ENCODE measurements at places on chromosomes 11 and 22.

DNA sequence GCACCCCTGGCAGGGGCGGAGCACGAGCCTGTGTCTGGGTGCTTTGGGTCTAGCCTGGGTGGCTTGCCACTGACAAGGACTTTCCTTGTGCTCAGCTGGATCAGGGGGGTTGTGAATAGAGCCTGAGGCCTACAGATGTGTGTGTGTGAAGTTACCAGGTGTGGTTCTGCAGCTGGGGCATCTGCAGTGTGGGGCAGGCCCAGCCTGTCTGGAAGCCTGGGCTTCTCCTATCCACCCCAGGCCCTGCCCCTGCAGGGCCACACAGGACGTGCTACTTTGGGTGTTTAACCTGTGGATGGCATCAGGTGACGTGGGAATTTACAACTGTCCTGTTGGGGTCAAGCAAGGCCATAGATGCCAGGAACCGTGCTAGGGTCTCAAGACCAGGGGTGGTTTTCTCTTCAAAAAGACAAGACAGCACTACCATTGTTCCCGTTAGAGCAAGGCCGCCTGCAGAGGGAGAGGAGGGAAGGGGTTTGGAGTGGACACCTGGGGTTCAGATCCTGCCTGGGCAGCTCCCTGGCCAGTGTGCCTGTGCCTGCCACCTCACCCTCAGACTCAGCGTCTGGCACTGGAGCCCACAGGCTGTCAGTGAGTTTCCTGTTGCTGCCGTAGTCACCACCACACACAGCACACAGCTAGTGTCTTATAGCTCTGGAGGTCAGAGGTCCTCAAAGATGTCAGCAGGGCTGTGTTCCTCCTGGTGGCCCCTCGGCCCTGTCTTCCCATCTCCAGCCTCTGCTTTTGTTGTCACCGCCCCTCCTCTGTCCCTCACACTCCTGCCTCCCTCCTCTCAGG lies 31.6 kb downstream of the CTTN start:
- no peak for DNase-seq

DNA sequence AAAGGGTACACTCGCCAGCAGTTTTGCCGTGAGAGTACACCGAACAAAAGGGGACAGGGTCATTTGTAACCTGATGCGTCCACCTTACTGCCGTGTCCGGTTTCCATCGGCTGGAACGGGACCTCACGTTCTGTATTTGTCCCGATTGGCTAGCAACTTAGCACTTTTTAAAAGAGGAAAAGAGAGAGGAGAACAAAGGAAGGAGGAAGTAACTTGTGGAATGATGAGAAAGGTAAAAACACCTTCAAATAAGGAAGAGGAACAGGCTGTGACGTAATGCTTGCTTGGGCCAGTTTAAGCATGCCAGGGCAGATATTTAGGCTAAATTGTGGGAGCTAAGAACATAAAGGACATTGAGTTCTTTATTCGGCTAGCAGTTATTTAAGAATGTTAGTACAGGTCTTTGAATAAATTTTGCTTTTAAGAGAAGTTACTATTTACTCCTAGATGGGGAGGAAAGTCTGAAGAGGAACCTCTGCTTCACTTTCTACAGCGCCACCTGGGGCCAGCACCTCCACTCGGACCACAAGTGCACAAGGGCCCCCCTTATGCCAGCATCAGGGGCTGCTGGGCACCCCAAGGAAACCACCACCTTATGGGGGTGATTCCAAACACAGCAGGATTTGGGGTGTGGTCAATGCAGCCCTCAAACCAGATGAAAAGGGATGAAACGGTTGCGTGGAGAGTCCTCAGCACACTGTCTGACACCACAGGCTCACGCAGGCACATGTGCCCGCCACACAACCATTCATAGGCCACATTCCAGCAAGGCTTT lies 5.8 kb downstream of the ARSA start:
- peak; percentile 46 for DNase-seq

GRCh38 chr11:78823588-78823987 lies 248.9 kb upstream of the NARS2 start:
- no peak for DNase-seq

GRCh38 chr22:33577862-33578411 lies 342.3 kb downstream of the LARGE1 start:
- peak; percentile 38 for DNase-seq

- DNase-seq, result no peak
These were observed 39.1 kb downstream of the SLC35F2 start for GRCh38 chr11:107819361-107820014.

DNA sequence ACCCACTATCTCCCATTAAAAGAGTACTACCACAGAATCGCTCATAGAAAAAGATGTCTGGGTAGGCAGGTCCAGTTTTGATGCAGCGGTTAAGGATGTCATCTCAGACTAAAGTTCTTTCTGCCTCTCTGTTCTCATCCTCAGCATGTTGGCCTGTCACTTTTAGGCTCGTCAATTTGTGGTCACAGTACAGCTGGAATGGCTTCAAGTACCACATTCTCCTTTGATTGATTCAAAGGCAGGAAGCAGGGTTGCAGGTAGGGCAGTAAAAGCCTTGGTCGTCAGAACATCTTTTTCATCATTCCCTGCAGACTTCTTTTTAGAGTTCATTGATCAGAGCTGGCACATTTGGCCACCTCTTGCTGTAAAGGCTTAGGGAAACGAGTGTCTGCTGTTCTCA lies 28.7 kb downstream of the SDHD start:
- no peak for DNase-seq

DNA sequence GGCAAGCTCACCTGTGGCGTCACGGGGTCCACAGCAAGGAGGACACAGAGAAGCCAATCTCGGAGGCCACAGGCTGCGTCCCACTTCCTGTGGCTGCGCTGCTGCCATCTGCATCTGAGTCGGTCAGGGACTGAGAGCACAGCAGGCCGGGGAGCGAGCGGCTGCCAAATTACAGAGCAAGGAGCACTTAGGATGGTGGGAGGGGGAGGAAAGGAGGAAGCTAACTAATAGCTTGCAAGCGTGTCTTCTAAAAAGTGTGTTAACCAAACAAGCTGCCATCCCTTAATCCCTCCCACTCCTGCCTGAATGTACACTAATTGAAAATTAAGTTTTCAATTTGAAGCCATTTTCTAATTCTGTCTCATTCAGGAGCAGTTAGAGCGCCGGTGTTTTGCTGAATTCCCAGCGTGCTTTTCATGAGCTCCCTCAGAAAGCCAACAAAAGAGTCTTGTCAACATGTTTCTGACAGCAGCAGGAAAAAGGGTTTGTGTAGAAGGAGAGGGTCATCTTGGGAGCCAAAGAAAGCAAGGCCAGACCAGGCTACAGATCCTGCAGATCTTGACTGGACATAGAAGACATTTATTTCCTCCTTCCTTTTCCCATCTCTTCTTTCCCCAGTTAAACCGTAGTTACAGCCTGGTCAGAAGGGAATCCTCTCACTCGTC lies 42.4 kb upstream of the API5 start:
- DNase-seq, result no peak

DNA sequence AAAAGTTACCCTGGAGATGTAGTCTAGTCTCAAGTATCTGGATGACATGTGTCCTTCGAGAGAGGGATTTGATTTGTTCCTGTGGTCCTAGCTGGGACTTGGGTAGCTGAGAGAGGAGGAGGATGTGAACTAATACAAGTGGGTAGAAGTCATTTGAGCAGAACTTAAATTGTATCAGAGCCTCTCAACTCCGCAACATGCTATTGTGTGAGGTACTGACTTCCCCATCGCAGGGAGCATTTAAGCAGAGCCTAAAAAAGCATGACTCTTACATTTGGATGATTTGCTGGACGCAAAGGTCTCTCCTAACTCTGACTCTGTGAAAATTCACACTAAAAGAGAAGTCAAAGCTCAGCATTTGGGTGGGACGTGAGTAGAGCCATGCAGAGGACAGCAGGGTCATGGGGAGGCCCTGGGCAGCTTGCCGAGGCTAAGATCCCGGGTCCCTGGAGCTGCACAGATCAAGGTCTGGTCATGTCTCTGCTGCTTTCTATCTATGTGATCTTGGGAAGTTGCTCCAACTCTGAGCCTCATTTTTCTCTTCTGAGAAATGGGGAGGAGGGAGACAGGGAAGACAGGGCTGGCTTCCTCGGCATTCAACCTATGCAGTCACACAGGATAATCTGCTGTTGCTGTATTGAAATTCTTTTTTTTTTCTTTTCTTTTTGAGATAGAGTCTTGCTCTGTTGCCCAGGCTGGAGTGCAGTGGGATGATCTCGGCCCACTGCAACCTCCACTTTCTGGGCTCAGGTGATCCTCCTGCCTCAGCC lies 44.9 kb downstream of the CD82 start:
- no peak for DNase-seq

GRCh38 chr11:117313828-117314768 lies 2.0 kb downstream of the BACE1 start:
- DNase-seq, result no peak

DNA sequence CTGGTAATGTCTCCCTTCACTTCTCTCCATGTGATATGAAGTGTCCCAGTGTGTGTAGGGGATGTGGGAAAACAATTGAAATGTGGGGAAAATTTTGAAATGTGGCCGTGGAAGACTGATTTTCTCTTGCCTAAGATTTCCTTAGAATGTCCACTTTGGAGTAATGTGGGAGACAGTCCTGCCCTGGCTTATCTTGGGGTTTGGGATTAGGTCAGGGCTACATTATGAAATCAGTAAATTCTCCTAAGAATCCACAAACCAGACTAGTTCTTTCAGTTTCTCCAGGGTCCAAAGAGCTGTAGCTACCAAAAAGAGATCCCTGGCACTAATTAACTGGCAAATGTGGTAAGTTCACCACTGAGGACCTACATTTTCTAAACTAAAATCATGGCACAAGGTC lies 22.8 kb downstream of the YPEL4 start:
- no peak for DNase-seq

GRCh38 chr22:33451866-33452469 lies 393.8 kb upstream of the SYN3 start:
- DNase-seq, result no peak

DNA sequence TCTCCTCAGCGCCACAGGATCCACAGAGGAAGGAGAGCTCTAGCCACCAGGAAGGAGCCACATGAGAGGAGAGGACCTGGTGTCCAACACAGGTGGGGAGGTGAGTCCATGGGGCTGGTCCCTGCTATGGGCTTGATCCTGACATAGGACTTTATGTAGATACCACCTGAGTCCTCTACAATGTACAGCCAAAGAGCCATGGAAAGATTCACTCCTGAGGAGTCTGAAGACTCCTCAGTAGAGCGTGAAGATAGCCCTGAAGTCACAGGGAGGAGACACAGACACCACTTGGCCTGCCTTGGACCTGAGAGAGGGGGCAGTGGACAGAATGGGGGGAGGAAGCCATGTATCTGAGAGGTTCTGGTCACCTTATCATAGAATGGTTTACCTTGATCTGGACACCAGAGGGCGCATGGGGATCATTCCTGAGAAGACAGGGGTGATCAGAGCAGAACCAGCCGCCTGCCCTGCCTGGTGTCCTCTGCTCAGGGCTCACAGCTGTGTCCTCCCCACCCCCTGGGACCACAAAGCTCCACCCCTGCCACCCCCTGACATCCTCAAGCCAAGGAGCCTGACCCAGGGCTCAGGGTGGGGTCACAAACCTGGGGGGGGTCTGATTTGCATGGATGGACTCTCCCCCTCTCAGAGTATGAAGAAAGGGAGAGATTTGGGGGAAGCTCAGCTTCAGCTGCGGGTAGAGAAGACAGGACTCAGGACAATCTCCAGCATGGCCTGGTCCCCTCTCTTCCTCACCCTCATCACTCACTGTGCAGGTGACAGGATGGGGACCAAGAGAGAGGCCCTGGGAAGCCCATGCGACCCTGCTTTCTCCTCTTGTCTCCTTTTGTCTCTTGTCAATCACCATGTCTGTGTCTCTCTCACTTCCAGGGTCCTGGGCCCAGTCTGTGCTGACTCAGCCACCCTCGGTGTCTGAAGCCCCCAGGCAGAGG lies 77.0 kb downstream of the ZNF280B start:
- peak; percentile 90 for DNase-seq

- DNase-seq, result no peak
These were observed 13.2 kb downstream of the ZNRF3 start for GRCh38 chr22:28896611-28897010.

DNA sequence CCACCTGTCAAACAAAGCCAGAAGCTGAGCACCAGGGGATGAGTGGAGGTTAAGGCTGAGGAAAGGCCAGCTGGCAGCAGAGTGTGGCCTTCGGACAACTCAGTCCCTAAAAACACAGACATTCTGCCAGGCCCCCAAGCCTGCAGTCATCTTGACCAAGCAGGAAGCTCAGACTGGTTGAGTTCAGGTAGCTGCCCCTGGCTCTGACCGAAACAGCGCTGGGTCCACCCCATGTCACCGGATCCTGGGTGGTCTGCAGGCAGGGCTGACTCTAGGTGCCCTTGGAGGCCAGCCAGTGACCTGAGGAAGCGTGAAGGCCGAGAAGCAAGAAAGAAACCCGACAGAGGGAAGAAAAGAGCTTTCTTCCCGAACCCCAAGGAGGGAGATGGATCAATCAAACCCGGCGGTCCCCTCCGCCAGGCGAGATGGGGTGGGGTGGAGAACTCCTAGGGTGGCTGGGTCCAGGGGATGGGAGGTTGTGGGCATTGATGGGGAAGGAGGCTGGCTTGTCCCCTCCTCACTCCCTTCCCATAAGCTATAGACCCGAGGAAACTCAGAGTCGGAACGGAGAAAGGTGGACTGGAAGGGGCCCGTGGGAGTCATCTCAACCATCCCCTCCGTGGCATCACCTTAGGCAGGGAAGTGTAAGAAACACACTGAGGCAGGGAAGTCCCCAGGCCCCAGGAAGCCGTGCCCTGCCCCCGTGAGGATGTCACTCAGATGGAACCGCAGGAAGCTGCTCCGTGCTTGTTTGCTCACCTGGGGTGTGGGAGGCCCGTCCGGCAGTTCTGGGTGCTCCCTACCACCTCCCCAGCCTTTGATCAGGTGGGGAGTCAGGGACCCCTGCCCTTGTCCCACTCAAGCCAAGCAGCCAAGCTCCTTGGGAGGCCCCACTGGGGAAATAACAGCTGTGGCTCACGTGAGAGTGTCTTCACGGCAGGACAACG lies 11.7 kb downstream of the CXCR5 start:
- DNase-seq, result peak; percentile 90

DNA sequence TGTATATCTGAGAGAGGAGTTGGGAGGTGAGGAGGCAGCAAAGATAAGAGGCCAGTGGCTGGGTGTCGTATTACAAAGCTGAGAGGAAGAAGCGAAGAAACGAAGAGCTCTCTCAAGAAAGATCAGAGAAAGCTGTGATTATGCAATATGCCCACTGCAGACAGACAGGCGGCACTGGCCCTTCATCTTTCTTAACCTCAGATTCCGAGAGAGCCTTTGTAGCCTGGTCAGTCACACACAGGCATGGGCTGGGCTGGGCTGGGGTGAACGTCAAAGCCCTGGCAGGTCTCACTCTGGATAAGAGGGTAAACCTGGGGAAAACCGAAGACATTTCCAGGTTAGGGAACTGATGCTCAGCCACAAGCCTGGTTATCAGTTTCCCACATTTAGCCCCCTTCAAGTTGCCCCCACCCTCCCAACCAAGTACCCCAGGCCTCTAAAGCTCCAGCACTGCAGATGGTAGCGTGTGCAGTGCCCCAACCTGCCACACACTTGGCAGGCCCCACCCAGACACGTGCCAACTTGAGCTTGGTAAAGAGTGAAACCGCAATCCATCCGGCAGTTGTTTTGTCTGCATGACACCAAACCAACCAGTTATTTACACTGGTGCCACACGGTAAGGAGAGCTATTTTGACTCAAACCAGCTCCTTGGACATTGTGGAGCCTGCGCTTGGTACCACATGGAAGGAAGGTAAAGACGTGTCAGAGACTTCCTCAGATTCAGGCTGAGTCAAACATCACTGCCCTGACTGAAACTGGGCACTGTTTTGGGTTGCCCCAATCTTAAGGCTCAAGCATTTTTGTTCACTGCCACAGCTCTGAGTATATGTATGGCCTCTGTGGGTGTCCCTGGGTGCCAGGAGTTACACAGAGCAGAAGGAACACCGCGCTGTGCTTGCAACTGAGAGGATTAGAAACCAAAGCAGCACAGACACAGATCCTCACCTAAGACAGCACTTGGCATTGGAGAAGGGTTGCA lies 135.9 kb downstream of the FDX1 start:
- DNase-seq, result no peak

- no peak for DNase-seq
These were observed 109.3 kb downstream of the ARL14EP start for GRCh38 chr11:30432178-30432577.
